ENCODE measurements at places on chromosomes 4 and X. TPM values are rescaled to one million over a fixed set of nuclear protein-coding genes. Genes with fewer than 3 reads are reported as not detected.

Gene XPNPEP2
- total RNA-seq: 0.66 TPM

Gene HDX
- total RNA-seq: 0.32 TPM

GRCh38 chr4:8682725-8683124 is 90.2 kb downstream of the CPZ start:
- H3K4me3 ChIP-seq: no peak overlapping the region
- DNase-seq: no peak
- H3K36me3 ChIP-seq: no peaks in the 10 kb centered on the region
- H3K4me1 ChIP-seq: no peaks in the 10 kb centered on the region
- H3K27ac ChIP-seq: no peak overlapping the region

Gene USP26
- not detected for total RNA-seq

DNA sequence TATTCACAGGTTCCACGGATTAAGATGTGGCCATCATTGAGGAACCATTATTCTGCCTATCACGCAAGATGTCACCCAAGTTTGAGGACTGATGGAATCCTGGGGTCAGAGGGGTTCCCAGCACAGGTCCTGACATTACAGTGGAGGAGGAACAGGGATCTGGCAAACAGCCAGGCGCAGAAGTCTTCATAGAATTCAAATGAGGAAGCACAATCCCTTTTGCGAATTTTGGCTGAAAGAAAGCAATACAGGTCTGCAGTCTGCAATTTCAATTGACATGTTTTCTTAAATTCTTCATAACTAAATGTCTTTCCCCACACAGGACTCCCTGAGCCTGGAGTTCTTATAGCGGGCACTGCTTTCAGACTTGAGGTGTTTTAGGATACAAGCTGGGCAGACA is 14.5 kb downstream of the DOCK11 start:
- DNase-seq: no peak
- H3K4me3 ChIP-seq: no peak overlapping the region
- H3K27ac ChIP-seq: no peak overlapping the region
- peaks cover 38% of the 10 kb centered on the region for H3K4me1 ChIP-seq
- peaks cover 4% of the 10 kb centered on the region for H3K36me3 ChIP-seq
- no peaks in the 10 kb centered on the region for H3K27me3 ChIP-seq

DNA sequence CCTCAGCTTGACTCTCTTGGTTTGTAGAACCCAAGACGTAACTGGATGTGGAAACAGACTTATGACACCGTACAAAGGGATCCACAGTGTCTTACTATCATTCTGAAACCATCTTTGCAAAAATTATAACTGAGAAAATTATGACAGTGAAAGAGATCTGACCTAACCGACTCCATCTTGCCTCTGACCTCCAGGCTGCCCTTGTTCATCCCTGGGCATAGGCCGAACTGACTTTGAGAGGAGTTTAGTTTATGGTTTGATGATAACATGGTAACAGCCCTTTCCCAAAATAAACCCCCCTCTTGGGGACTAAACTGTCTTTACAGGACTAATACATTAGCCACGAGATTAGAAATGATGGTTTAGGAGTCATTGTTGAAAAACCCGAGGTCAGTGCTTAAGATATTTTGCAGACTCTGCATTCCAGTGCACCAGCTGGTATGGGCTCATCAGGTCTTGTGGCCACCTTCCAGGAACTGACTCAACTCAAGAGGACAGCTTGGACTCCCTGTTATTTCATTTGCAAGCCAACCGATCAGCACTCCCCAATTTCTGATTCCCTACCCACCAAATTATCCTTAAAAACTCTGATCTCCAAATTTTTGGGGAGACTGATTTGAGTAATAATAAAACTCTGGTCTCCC is 49.6 kb downstream of the CASP3 start:
- H3K4me1 ChIP-seq: no peaks in the 10 kb centered on the region
- no peaks in the 10 kb centered on the region for H3K36me3 ChIP-seq
- H3K4me3 ChIP-seq: no peak overlapping the region
- no peak for DNase-seq

Gene SH3RF1
- total RNA-seq: 0.48 TPM

DNA sequence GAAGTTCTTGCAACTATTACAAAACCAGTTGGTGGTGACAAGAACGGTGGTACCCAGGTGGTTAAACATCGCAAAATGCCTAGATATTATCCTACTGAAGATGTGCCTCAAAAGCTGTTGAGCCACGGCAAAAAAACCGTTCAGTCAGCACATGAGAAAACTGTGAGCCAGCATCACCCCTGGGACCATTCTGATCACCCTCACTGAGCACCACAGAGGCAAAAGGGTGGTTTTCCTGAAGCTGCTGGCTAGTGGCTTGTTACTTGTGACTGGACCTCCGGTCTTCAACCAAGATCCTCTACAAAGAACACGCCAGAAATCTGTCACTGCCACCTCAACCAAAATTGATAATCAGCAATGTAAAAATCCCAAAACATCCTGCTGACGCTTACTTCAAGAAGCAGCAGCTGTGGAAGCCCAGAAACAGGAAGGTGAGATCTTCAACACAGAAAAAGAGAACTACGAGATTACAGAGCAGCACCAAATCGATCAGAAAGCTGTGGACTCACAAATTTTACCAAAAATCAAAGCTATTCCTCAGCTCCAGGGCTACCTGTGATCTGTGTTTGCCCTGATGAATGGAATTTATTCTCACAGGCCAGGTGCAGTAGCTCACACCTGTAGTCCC is 21.4 kb upstream of the SLC10A6 start:
- DNase-seq: no peak
- no peaks in the 10 kb centered on the region for H3K4me1 ChIP-seq
- H3K27ac ChIP-seq: no peak overlapping the region

DNA sequence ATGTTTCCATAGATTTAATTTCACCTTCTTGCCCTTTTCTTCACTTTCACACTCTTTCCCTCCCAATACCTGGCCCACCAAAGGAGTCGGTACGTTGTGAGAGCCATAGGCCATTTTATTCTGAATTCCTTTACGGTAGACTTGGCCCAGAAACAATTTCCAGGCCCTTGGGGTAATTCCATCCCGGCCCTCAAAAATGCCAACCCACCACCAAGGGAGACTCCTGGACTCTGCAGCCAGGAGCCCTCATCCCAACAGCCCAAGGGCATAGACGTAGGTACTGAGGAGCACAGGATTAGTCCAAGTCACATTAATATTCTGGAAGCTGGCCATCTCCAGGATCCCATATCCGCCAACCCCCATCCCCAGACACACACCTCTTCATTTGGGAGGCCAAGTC is 102.9 kb downstream of the LIMCH1 start:
- no peak overlapping the region for H3K4me3 ChIP-seq
- no peak for DNase-seq
- no peaks in the 10 kb centered on the region for H3K4me1 ChIP-seq
- H3K27ac ChIP-seq: no peak overlapping the region

All from naive thymus-derived CD4-positive, alpha-beta T cell (primary cell).